ENCODE measurements at places on chromosomes 3 and 15. TPM values are rescaled to one million over a fixed set of nuclear protein-coding genes. Genes with fewer than 3 reads are reported as not detected.

DNA sequence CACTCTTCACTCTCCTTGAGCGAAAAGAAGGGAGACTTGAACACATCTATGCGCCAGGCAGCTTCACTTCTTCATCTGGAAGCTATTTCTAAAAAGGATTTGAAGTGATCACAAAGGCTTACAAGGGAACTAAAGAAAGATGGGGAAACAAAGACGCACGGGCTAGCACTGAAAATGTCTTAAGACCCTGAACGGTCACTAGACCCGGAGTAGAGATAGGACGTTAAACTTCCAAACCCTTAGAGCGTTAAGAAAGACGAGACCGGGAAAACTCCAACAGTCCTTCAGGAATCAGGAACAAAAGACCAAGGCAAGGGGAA, 47.5 kb upstream of the EPHB3 start:
- no peak for DNase-seq

DNA sequence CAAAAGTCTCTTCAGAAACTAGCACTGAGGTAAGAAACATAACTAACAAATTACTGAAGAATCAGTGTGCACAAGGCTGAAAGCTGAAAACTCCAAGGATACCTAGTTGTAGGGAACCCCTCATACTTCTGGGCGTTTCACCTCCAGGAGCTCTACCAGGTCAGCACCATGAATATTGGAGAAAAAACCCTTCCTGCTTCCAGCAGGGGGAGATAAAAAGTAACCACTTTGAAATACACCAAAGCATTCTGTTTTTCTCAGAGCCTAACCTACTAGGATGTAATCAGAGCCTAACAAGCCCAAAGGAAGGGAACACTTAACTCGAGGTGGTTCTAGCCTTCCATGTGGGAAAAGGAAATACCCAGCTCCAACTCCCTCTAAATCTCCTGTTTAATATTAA, 175.8 kb upstream of the MME start:
- DNase-seq: no peak

DNA sequence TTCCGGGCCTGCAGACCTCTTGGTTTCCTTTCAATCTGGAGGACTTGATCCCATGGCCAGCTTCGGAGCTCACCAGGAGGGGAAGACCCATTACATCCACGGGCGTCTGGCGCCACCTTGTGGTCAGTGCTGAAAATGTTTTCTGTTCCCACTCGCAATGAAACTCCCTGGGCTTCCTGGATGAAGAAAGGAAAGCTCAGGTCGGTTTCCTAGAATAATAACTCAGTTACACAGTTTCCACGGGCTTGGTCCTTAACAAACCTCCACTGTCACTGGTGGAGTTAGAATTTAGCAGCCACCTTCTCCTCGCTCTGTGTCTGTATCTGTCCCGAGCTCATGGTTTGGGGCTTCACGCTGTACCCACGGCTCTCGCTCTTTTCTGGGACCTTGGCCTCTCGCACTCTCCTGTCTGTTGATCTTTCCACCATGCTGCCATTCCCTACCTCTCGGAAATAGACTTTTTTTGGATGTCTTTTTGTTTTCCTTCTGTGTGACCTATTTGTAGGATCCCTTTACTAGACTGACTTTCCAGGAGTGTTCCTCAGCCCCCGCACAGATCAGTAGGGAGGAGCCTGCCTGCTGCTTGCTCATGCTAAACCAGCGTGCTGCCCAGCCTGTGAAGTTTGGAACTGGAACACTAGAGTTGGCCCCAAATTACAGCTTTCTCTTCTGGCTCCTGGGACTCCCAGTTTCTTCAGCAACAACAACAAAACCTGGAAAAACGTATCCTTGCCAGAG, 56.3 kb downstream of the IL20RB start:
- DNase-seq: peak; percentile 92

DNA sequence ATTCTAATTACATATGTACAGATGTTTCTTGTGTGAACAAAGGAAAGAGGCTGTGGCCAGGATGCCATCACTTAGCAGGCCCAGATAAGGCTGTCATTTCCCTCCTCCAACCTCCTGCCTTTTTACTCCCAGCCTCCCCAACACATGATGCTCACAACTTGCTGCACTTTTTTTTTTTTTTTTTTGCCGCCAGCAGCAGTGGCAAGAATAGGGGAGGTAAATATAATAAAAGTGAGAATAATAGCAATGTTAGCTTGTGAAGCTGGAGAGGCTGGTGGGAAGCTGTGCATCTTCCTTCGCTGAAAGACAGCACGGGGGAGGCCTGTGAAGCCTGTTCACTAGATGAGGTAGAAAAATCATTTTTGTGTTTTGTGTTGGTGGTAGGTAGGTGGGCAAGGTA, 42.5 kb upstream of the MYO5C start:
- no peak for DNase-seq

Gene PIERCE2
- total RNA-seq: 7.4 TPM

Measured in Right ventricle myocardium superior (tissue), 1 donor.